ENCODE measurements at places on chromosomes 12 and 14.

DNA sequence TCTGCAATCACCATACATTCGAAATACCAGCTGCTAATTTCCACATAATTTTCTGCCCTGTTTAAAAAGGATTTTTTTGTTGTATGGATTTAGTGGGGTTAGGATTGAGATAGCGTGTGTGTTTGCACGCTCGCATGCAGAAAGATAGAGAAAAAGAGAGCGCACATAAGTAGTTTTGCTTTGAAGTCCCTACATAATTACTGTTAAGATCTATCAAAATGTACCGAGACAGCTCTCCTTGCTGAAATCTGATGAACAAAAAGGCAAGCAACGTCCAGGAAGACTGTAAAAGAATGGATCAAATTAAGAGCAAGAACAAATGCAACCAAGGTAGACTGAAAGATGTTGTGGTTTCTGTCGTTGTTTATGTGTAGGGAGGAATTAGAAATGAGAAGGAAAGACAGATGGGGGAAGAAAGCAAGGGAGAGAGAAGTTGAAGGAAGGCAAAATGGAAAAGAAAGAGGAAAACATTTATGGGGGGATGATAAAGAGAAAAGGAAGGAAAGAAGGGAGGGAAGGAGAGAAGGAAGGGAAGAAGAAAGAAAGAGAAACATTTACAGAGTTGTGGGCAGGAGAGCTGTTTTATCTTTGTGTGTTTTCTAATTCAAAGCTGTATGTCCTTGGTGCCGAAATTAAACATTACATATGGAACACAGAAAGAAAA is 522.3 kb downstream of the MED13L start:
- no peak for DNase-seq

DNA sequence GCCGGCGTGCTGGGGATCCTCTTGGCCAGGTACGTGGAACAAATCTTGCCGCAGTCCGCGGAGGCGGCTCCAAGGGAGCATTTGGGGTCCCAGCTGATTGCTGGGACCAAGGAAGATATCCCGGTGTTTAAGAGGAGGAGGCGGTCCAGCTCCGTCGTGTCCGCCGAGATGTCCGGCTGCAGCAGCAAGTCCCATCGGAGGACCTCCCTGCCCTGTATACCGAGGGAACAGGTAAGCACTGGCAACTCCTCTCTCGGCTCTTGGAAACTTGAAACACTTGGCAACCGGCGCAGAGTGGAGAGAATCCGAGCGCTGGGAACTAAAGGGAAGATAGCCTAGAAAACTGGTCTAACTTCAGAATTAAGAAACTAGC is 1.7 kb downstream of the PDE3A start:
- no peak for DNase-seq

- no peak for DNase-seq
These were observed 53.1 kb downstream of the FUT8 start for GRCh38 chr14:65465584-65465983.

GRCh38 chr12:5796171-5796958 is 148.7 kb downstream of the ANO2 start:
- no peak for DNase-seq

DNA sequence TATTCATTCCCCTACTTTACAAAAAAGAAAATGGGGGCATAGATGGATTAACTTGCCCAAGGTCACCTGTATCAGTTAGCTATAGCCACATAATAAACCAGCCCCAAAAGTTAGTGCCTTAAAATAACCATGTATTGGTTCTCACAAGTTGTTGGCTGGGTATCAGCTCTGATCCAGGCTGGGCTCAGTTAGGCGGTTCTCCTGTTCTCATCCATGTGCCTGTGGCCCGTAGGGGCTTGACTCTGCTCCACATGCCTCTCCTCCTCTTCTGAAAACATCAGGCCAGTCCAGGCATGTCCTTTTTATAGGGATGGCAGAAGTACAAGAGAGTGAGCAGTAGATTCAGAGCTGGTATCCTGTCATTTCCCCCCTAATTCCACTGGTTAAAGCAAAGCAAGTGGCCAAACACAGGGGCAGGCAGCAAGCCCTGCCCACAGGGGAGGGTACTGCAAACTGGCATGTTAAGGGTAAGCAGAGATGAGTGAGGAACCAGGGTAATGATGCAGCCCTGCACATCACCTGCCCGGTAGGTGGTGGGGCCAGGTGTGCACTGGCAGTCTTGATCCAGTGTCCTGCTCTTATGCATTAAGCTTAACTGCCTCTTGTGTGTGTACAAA is 47.9 kb upstream of the TUNAR start:
- no peak for DNase-seq

DNA sequence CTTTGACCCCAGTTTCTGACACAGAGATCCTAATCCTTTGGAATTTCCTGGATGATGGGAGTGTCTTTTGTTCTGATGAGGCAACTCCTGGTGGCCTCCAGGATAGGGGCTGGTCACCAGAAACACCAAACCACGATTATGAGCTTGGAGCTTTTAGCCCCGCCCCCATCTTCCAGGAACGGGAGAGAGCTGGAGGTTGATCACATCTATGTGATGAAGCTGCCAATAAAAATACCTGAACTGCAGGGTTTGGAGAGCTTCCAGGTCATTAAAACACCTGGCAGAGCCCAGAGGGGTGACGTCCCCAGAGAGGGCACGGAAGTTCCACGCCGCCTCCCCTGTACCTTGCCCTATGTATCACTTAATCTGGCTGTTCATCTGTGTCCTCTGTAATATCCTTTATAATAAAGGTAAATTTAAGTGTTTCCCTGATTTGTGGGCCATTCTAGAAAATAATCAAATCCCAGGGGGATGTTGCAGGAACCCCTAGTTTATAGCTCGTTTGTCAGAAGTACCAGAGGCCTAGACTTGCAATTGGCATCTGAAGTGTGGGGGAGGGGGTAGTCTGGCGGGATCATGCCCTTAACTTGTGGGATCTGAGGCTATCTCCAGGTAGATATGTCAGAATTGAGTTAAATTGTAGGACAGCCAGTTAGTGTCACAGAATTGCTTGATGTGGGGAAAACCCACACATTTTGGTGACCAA is 21.2 kb downstream of the APPL2 start:
- no peak for DNase-seq

- no peak for DNase-seq
These were observed 15.9 kb upstream of the LRRK2 start for GRCh38 chr12:40208707-40209446.

All from stimulated activated CD4-positive, alpha-beta T cell treated with anti-CD3 and anti-CD28 coated beads, Interleukin-15, amount 100 ng/mL, for 1 hour (primary cell).